ENCODE measurements at places on chromosomes 3 and 15. TPM values are rescaled to one million over a fixed set of nuclear protein-coding genes. Genes with fewer than 3 reads are reported as not detected.

Gene TRAT1
- total RNA-seq: 61.0 TPM

Gene CAV3
- not detected for total RNA-seq

Gene METTL6
- total RNA-seq: 15.2 TPM

Gene KLHL24
- 6.7 TPM for total RNA-seq

Gene NRROS
- total RNA-seq: 38.2 TPM

Gene CKMT1B
- 0.66 TPM for total RNA-seq

Gene CAPN7
- 25.4 TPM for total RNA-seq

Gene VIPR1
- total RNA-seq: 0.80 TPM

- DNase-seq: no peak
Measured at GRCh38 chr3:27715863-27716262, 6.3 kb downstream of the EOMES start.

GRCh38 chr15:39118510-39118909 is 462.4 kb upstream of the THBS1 start:
- no peak for DNase-seq

DNA sequence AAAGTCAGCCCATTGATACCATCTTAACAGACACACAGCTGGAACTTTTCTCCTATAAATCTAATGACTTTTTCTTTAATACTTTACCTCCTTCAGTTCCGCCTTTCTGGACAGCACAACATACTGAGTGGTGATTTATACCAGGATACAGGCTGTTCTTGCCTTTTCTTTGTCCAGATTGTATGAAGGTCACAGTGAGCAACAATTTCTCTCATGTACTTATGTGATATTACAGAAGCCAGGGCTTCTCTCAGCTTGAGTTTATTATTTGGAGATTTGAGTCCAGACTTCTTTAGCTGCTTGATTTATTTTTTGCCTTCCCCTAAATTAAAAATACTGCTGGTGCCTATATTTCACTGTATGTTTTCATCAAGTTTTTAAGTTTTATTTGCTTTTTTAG is 976.0 kb downstream of the ROBO2 start:
- no peak for DNase-seq

DNA sequence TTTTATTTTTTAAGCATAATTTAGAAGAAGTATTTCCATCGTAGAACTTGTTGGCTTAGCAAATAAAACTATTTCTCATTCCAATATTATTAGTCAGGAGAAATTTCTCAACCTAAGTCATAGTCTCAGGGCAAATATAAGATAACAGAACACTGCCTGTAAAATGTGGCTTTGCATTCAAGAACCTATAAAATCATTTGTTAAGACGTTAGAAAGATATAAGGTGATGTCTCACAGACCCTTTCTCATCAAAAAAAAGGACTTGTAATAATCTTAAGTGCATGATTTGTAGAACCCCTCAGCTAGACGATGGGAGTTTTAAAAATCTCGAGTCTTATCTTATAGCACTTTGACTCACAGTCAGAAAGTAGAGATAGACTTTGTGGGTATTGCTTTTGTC is 314.7 kb upstream of the CFAP20DC start:
- DNase-seq: no peak

DNA sequence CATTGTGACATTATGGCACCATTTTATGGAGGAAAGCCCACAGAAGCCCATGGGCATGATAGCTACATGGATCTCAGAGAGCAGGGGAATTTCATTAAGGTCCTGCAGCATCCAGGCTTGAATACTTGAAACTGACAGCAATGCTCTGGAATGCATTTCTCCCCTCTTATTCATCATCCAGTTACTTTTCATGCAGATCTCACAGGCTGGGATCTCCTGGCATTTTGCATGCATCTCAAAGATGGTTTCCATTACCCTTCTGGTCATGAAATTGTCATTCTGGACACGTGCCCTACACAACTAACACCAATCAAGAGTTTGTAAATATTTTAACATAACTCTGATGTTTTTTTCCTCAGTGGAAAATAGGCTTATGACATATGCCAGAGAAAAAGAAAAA is 32.4 kb downstream of the VGLL3 start:
- no peak for DNase-seq

DNA sequence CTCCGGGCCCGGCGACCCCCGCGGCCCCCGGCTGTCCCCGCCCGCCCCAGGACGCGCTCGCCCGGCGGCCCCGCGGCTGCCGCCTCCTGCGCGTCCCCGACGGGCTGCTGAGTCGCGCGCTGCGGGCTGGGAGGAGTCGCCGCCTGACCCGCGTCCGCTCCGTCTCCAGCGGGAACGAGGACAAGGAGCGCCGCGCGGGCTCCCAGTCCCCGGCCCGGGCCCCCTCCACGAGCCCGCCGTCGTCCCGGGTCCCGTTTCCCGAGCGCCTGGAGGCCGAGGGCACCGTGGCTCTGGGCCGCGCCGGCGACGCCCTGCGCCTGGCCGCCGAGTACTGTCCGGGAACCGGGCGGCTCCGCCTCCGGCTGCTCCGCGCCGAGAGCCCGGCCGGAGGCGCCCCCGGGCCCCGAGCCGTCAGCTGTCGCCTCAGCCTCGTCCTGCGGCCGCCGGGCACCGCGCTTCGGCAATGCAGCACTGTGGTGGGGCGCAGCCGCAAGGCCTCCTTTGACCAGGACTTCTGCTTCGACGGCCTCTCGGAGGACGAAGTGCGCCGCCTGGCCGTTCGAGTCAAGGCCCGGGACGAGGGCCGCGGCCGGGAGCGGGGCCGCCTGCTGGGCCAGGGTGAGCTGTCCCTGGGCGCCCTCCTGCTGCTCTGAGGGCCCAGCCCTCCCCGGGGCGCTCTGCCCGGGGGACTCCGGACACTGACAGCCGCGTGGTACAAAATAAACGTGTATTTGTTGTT is 1.5 kb downstream of the C2CD4A start:
- peak; percentile 76 for DNase-seq

DNA sequence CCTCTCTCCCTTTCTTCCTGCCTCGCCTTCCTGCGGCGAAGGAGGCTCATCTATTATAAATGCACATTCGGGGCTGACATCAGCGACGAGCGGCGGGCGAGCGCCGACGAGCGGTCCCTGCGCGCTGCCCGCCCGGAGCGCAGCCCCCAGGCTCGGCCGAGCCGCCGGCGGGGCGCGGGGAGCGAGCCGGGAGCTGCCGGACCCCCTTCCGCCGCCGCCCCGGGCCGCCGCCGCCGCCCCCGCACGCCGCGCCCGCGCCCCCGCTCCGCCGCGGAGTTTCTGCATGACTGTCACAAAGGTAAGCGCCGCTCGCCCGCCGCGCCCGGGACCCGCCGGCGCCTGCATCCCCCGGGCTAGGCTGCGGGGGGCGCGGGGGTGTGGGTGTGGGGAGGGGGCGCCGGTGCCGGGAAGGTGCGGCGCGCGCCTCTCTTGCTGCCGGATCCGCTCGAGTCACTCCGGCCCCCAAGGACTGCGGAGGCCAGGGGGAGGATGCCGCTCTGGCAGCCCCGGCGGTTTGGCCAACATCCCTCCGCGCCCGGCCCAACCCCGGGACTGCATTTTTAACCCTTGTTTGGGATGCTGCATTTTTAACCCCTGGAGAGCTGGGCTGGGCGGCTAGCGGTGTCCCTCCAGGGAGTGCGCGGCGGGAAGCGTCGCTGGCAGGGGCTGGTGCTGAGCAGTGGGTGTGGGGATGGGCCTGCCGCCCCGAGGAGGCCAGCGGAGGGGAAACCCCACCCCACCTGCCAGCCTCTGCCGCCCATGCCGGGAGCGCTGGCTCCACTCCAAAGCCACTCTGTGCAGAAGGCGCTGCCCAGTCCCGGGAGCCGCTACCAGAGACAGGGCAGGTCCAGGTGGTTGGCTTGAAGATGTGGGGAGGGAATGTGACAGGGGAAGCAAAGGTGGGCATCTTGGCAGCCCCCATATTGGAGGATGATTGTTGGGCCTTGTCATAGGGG is at the start of gene CORO2B:
TSS of gene CORO2B (plus strand) at position 14 of the 956 bp plus-strand sequence. CDS start at position 284, 270 bp downstream.
- no peak for DNase-seq

DNA sequence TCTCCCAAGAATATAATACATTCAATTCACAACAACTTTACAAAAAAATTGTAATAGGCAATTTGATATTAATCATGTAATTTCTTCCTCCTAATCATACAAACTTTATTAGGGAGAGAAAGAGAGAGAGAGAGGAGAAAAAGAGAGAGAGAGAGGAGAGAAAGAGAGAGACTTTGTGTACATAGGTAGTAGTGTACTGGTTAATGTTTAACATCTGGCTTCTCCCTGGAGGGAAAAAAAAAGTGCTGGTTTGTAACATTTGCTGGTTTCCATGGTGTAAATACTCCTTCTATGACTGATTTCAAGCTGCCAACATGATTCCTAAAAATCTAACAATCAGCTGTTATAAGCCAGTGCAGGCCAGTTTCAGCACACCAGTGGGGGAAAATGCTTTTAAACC is 98.0 kb upstream of the ARHGEF26 start:
- DNase-seq: no peak

- no peak for DNase-seq
Measured at GRCh38 chr15:34733621-34734020, 21.2 kb downstream of the GJD2 start.

DNA sequence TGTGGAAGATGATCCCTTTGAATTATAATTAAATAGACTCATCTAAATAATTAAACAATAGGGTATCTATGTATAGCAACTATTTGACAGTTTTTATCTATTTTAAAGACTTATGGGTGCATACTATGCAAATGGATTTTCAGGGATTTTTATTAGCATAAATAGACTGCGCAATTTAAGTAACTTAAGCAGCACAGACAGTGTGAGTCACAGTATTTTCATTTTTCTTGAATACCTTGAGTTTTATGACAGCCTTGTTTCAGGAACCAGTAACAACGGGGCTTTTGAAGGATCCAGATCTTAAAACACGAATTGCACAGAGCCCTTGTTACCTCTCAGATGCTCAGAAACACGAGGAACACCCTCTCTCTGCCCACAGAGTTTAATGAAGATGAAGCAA is 175.5 kb upstream of the CD96 start:
- DNase-seq: no peak

GRCh38 chr15:40097968-40098476 is 10.7 kb downstream of the BMF start:
- peak; percentile 64 for DNase-seq

DNA sequence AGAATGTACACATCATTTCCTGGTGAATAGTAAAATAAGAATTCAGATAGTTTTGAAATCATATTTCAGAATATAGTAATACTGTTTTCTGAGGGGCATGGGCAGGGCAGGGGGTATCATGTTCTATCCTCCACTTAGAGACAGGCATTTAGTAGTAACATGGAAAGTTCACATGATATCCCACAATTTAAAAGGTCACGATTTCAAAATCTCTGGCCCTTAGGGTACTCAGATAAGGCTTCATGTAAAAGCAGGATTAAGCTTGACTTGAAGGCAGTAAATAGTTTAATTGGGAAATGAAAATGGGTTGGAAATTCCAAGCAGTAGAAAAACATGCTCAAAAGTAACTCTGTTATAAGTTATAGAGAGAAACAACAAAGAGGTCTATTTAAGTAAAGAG is 353.2 kb upstream of the AGTR1 start:
- no peak for DNase-seq

DNA sequence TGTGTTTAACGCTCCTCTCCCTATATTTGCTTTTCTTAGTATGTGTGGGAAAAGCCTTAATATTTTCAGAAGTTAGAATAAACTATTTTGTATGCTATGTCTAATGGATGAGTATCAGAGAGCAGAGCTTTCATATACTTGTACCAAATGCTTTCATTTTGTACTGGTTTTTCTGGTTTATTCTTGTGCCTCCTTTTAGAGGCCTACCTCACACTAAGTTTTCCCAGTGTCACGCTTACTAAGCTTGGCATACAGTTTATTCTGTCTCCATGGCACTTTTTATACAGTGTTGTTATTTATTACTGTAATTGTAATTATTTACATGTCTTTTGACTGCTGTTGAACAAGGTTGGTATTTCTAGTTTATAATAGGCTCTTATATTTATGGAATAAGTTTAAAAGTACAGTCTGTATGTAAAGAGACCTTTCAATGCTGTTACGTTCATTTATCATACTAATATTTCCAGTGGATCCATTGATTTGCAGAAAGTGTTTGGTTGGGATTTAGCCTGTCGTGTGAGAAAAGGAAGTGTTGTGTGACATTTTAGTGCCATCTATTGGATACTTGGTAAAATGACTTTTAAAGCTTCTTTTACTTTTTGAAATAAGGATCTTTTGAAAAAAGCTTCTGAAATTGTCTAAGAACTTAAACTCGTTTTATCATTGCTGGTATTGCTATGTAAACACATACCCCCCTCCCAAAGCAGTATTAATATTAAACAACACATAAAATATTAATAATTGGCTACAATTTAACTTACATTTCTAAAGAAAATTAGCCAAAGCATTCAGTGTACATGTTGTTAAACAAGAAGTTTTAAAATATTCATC is 5.2 kb upstream of the EBLN2 start:
- DNase-seq: no peak

DNA sequence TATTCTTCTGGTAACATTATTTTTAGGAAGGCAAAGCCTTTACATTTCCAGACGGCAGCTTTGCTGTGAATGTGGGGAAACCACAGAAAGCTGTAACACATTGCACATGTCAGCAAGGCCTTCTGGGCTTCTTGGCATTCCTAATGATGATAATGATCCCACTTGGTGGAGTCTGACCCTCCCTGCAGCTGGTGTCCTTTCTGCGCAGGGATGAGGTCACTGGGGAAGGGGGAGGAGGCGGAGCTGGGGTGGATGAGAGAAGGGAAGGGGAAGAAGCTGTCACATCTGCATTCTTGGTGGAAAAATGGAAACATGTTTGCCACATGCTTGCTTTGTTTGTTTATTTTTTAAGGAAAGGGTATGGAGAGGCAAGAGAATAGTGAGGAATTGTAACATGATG is 68.6 kb downstream of the FILIP1L start:
- DNase-seq: no peak

DNA sequence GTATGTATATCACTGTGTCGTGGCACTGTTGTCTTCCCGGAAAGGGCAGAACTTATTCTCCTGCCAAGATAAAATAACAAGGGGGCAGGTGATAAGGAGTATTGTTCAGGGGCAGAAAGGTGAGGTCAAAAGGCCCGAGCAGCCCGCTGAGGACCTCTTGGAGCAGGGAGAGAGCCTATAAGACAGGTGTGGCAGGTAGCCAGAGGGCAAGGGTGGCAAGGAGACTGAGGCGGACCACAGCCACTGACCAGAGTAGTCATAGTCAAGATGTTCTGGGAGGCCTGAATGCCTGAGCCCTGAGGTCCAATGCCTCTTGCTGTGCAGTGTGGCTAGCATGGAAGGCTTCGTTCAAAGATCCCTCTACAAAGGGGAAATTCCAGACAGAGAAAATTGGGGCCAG is 172.3 kb upstream of the CHRNA7 start:
- no peak for DNase-seq

GRCh38 chr3:144840866-144841265 is 869.2 kb downstream of the DIPK2A start:
- DNase-seq: no peak

- DNase-seq: no peak
Measured at GRCh38 chr15:87739081-87739480, 517.5 kb downstream of the NTRK3 start.

- peak; percentile 80 for DNase-seq
Measured at GRCh38 chr15:72342385-72342784, 22.4 kb upstream of the CELF6 start.

All from activated CD4-positive, alpha-beta T cell treated with anti-CD3 and anti-CD28 coated beads, Interleukin-2, amount 10 ng/mL, durations not matched to agents 24 days and 14 days (primary cell).